ENCODE measurements at places on chromosomes 4 and X.
A peak's percentile ranks its signal among the peaks of the same experiment; 100 is the strongest.

DNA sequence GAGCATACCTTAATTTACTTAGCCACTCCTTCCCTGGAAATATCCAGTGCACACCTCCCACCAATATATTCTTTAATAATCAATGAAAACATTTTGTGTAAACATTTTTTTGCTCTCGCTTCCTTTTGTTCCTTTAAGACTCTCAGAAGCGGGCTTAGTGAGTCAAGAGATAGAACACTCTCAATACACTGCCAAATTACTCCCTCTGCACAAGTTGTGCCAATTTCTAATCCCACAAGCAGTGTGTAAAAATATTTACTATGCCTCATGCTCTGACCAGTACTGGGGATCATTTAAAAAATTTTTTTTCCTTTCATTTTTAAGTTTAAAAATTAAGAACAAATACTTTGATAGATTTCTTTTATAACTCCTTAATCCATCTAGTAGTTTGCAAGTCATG is 5.1 kb downstream of the MORF4L2 start:
- no peak for DNase-seq

DNA sequence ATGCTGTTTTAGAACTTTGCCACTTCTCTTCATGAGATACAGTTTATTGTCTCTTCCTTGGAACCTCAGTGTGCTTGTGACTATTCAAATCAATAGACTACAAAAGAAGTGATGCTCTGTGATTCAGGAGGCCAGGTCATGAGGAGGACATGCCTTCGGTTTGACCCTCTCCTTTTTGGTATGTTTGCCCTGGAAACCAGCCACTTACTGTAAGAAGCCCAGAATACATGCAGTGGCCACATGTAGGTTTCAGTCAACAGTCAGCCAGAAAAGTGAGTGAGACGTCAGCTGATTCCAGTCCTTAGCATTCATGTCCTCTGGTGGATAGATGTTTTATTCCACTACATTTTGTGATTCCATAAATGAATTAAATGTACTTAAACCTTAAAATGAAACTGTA is 328.7 kb downstream of the PCDH18 start:
- no peak for DNase-seq

GRCh38 chr4:40058121-40058520 is 1.5 kb downstream of the N4BP2 start:
- no peak for DNase-seq

- no peak for DNase-seq
These were observed 95.5 kb downstream of the SOWAHB start for GRCh38 chr4:76802236-76803021.

- peak; percentile 30 for DNase-seq
These were observed 760 bp downstream of the TMEM165 start for GRCh38 chr4:55396308-55397125.

GRCh38 chr4:69878250-69878649 is 18.3 kb upstream of the SULT1E1 start:
- no peak for DNase-seq

DNA sequence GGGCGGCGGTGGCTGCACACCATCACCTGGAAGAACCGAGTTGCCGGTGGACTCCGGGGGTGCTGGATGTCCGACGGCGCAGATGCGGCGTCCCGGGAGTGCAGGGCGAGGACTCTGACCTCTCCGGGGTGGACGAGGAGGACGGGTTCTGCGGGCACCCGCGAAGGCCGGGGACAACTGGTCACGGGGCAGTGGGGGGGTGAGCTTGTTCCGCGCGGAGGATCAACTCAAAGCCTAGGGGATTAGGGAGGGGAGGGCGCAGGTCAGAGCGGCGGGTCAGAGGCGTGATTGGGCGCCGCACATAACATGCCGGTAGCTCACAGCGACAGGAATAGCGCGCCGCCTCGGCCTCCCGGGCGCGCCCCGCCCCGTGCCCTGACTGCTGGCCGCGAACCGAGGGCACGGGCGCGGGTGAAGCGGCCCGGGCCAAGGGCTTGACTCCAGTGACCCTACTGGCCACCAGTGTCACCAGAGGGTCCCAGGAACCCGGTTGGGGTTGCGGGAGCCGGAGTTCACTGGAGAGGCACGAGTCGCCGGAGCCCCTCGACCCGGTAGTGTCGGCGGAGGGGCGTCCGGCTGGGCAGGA is at the start of gene KLHL34:
TSS of gene KLHL34 (minus strand) at position 179 of the 586 bp plus-strand sequence. CDS start 542 bp downstream, outside the sequence.
- DNase-seq = no peak

DNA sequence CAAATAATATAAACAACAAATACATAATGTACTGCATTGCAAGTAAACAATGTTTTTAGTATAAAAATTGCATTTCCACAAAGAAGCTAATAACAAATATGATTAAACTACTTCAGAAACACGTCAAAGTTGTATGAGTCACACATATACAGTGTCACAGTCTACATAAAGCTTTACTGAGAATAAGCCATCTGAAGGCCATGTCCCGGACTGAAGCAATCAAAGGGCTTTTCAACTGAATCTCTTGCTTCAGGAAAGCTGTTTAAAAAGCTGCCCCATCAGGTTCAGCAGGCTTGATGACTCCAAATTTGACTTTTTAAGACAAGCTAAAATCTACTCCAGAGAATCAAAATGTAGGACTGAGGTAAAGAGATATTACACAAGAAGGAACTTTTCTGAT is 1476.8 kb downstream of the ADGRL3 start:
- DNase-seq = no peak

GRCh38 chr4:26030780-26031179 is 116.8 kb downstream of the SMIM20 start:
- DNase-seq = no peak

All from GM12892 (cell line).